ENCODE measurements at places on chromosomes 7 and 10.
A peak's percentile ranks its signal among the peaks of the same experiment; 100 is the strongest.

DNA sequence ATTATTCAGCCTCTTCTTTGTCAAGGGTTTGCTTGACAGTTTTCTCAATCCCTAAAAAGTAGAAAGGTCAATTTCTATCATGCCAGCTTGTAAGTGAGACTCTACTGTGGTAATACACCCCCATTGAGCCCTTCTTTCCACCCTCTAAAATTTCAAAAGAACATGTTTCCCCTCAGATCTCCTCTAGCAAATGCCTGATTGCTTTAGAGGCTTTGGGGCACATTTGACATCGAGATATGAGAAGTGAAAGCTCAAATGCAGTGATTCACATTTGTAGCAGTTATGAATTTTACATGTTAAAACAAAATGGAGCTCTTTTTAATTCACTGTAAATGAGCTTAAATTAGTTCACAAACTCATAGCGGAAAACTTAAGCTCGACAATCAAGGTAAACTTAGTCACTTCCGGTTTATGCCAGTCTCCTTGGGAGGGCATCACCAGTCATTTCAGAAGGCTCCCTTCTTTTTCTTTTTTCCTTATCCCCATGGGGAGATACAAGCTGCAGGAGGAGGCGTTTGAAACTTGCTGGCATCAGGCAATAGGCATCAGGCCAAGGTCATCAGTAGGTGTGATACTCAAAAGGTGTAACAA lies 55.3 kb upstream of the ADO start:
- DNase-seq = no peak

GRCh38 chr10:3036155-3037021 lies 31.0 kb upstream of the PFKP start:
- DNase-seq = no peak

GRCh38 chr7:37119296-37119860 lies 329.3 kb downstream of the ELMO1 start:
- DNase-seq = no peak

GRCh38 chr10:3772361-3773171 lies 12.4 kb downstream of the KLF6 start:
- DNase-seq = no peak

- DNase-seq = no peak
Observed at GRCh38 chr10:122404576-122404975, 30.1 kb downstream of the PLEKHA1 start.

DNA sequence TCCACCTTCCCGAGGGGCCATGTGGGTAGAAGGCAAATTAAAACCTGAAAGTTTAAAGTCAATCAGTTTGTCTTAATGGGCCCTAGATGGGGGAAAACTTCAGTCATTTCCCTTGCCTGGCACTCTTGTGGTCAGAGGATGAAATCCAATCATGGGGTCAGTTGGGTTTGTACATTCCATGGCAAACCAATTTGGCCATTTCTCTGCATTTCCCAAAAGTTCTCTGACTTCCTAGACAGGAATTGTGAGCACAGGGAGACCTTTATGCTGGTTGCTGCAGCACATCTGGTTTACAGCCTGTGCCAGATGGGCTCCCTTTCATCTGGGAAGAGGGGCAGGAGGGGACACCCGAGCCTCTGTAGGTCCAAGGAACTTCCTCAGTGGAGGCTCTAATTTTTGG lies 113.0 kb downstream of the CYP26A1 start:
- DNase-seq = no peak

DNA sequence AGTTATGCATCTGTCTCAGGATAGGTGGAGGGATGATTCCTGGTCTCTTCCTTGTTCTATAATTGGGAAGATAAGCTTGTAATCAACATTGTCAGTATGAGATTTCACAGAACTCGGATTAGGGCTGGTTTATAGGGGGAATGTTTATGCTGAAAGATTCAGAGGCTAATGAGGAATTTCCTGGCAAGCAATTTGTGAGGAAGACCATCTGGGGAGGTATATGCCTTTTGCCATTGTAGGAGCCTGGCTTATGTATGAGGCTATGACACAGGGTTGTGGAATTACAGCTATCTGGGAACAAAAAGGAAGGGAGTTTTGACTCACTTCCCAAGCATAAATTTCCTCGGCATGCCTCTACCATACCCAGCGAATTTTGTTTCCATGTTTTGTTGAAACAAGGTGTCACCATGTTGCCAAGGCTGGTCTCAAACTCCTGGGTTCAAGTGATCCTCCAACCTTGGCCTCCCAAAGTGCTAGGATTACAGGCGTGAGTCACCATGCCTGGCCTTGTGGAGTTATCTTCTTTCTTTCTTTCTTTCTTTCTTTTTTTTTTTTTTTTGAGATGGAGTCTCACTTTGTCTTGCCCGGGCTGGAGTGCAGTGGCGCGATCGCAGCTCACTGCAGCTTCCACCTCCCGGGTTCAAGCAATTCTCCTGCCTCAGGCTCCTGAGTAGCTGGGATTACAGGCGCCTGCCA lies 1.6 kb upstream of the COPS6 start:
- DNase-seq = peak; percentile 61

DNA sequence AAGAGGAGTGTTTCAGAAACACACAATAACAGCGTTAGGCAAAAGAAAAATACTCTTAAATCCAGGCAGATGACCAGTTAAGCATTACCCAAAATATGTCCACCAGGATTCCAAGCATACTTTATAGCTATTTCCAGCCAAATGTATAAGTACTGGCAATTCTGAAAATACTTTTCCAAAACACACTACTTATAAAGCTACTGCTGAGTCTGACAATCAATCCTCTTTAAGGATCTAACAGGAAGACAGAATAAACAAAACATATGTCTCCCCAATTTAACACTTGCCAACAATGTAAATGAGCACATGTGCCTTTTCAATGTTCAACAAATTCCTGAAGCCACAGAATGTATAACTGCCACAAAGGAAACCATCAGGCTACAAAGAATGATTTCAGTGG lies 370.9 kb downstream of the SORCS1 start:
- DNase-seq = no peak

- no peak for DNase-seq
Observed at GRCh38 chr10:95444792-95445191, 116.4 kb downstream of the SORBS1 start.

DNA sequence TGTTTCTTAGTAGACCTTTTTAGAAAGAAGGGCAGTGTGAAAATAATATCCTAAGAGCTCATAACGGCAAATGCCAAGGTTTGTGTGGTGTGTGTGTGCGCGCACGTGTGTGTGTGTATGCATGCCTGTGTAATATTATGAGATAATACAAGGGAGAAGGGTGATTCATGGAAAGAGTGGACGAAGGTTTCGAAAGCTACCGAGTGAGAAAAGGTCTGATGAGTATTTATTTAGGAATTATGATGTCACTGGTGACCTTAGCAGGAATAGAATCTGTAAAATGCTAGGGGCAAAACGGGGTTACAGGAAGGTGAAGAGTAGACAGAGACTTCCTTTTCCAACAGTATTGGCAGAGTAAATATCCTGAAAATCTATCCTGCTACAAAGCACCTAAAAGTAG lies 107.3 kb downstream of the AHR start:
- peak; percentile 21 for DNase-seq

- no peak for DNase-seq
Observed at GRCh38 chr7:3120513-3120912, 76.8 kb upstream of the CARD11 start.

DNA sequence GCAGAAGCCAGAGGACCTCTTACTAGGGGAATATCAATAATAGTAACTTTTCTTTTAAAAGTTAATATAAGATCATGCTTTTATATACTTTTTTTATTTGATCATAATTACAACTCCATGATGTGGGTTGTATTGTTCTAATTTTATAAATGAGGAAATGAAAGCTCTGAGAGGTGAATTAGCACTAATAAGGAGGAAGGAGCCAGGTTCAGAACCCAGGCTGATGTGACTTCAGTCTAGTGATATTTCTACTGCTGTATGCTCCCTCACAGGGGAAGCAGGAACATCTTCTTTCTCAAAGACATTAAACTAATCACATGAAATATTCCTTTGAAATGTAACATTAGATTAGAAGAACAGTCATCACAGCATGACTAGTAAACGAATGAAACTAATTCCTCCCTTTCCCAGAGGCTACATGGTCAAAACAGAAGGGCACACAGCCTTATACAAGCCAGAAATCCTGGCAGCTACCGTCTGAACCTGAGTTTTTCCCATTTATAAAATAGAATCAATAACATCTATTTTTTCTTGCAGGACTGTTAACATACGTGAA lies 81.4 kb upstream of the GJD4 start:
- DNase-seq = no peak

- DNase-seq = no peak
Observed at GRCh38 chr7:18145160-18145559, 117.5 kb upstream of the PRPS1L1 start.

- peak; percentile 19 for DNase-seq
Observed at GRCh38 chr10:102726274-102726673, 11.8 kb downstream of the SFXN2 start.

GRCh38 chr10:91022924-91023699 lies 102.2 kb upstream of the ANKRD1 start:
- DNase-seq = no peak

- DNase-seq = no peak
Observed at GRCh38 chr7:95749515-95749914, 22.8 kb upstream of the DYNC1I1 start.

DNA sequence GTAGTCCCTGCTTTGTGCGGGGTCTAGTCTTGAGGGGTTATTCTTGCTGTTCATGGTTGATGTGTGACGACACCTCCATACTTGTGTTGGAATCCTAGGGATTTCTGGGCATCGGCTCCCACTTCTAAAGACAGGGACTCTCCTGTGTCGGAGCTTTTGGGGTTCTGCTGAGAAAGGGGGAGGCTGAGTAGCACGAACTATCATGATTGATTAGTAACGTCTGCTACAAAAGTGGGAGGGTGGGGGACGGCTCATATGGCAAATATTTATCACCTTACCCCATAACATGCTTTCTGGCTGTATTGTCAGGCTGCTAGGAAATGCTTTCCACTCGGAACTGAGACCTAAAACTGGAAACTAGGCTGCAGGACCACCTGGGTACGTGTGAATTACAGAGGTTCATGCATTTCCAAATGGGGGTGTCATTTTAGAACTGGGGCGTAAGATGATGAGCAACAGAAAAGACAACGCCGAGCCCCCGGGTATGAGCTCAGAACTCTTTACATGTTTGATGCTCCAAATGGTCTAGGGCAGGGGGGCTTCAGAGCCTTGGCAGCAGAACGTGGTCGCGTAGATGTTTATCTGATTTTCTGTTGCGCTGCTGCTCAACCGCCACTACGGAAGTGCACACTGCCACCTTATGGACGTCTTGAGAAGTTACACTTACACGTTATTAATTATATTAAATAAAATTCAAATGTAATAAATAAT lies 15.1 kb upstream of the NME8 start:
- DNase-seq = peak; percentile 21

DNA sequence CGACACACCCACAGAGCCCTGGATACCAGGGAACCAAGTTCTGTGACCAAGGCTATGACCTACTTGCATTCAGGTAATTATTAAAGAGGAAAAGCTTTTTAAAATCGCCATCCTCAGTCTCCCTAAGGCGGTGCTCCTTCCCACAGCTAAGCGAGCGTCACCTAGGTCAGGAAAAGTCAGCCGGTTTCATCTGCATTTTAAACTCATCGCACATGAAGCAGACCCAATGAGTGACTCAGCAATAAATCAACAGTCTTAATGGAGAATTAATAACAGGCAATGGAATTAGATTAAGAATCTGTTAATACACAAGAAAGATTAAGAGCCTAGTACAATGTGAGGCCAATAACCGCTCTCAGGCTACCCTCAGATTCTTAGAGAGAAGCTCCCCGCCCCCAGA lies 59.2 kb downstream of the HSPA12A start:
- no peak for DNase-seq

- DNase-seq = no peak
Observed at GRCh38 chr7:140489026-140489359, 9.7 kb upstream of the MKRN1 start.

- DNase-seq = no peak
Observed at GRCh38 chr10:80200687-80201086, 4.7 kb downstream of the ANXA11 start.

- no peak for DNase-seq
Observed at GRCh38 chr10:117677239-117677638, 134.7 kb downstream of the EMX2 start.

GRCh38 chr7:34823650-34824258 lies 165.7 kb downstream of the NPSR1 start:
- peak; percentile 16 for DNase-seq

- no peak for DNase-seq
Observed at GRCh38 chr7:29091715-29092114, 54.6 kb downstream of the CPVL start.

GRCh38 chr7:114639451-114639850 lies 224.8 kb downstream of the FOXP2 start:
- DNase-seq = no peak

GRCh38 chr10:25768167-25768566 lies 165.9 kb upstream of the MYO3A start:
- no peak for DNase-seq

DNA sequence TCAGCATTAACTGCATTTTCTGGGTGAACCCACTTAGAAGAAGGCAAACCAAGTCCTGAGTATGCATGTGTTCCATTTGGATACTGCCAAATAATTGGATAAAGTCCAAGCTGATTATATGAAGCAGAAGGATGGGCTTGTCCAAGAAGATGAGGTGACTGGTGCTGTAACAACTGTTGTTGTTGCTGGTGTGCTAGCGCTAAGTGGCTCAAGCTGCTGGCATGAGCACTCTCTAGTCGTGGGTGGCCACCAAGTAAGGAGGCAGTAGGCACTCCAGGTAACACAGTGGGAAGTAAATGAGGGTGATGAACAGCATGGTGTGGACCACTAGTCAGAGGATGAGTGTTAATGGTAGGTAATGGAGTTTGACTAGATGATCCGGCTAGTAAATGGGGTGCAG lies 80.4 kb downstream of the NRBF2 start:
- no peak for DNase-seq

GRCh38 chr7:96233084-96233483 lies 88.8 kb downstream of the SLC25A13 start:
- no peak for DNase-seq

GRCh38 chr10:95601116-95601719 lies 40.0 kb upstream of the SORBS1 start:
- DNase-seq = peak; percentile 59

DNA sequence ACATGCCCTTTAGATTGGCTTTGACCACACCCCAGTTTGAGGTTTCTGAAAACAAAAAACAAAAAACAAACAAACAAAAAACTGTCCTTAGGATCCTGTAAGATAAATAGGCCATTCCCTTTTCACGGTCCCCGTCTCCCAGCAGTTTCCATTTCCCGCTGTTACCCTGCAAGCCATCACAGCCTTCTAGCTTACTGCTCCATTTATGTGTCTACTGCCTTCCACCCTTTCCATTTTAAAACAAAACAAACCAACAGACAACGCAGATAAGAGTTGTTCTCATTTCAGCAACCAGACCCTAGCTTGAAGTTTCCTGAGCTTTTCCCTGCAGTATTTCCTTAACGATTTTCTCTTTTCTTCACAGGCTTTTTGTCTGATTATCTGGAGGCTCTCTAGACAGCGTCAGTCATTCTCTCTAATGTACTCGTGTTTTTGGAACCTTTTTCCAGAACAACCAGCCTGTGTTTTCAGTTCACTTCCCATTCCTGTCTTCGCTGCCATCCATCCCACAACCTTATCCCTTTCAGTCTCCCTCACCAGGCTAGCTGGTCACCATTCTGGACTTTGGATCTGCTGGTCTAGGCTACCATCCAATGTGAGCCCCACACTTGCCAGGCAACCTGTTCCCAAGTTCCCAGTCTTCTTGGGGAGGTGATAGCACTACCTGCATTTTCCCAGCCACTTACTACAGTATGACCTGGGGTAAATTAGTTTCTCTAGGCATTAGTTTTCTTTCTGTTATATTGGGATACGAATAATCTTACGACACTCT lies 317.3 kb upstream of the FZD1 start:
- no peak for DNase-seq
